ENCODE measurements at places on chromosomes 5 and 9.

- DNase-seq, result no peak
Measured at GRCh38 chr9:84170521-84171141, 169.9 kb downstream of the SLC28A3 start.

DNA sequence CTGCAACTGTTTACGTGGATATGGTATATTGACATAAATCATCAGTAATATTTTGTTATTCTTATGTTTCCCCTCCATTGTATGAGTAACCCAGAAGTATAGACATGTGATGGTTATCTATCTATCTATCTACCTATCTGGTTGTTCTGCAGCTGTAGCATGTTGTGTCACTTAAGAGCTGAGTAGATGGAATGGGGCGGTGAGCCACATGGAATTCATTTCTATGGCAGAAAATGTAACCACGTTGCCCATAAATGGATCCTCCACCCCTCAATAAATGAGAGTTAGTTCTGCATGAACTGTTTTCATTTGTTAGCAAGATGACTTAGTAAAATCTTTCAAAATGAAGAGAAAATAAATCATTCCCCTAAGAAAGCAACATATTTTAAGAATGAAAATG, 553.2 kb downstream of the MAT2B start:
- no peak for DNase-seq

- no peak for DNase-seq
Measured at GRCh38 chr5:10695759-10696543, 65.1 kb downstream of the DAP start.

DNA sequence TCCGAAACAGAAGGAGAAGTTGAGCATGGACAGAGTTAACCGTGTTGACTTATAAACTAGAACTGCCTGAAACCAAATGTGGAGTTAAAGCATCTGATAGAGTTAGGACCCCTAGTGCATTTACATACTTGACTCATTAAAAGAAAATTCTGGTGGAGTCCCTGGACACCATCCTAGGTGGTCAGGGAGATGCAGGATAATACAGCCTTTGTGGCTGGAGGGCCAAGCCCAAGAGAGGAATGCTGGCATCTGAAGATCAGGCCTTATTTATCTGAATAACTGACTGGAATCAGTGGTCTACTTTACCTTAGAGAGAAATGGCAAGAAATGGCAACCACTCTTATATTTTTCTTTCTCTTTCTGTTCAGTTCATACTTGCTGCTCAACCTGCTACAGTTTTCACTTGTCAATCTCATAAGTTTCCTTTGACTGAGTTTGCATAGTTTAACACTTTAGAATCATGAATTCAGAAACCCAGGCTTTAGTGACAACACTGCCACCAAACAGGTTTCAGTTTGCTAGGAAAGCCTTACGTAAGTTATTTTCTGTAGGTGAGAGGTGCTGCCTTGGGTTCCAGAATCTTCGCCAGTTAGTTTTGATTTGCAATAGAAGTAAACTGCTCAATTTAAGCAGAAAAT, 10.2 kb downstream of the CMYA5 start:
- DNase-seq, result no peak

- no peak for DNase-seq
Measured at GRCh38 chr9:121958530-121958929, 134.6 kb downstream of the TTLL11 start.

GRCh38 chr5:1292846-1293415, 1.9 kb downstream of the TERT start:
- no peak for DNase-seq

GRCh38 chr9:10045598-10045997, 567.2 kb downstream of the PTPRD start:
- no peak for DNase-seq

DNA sequence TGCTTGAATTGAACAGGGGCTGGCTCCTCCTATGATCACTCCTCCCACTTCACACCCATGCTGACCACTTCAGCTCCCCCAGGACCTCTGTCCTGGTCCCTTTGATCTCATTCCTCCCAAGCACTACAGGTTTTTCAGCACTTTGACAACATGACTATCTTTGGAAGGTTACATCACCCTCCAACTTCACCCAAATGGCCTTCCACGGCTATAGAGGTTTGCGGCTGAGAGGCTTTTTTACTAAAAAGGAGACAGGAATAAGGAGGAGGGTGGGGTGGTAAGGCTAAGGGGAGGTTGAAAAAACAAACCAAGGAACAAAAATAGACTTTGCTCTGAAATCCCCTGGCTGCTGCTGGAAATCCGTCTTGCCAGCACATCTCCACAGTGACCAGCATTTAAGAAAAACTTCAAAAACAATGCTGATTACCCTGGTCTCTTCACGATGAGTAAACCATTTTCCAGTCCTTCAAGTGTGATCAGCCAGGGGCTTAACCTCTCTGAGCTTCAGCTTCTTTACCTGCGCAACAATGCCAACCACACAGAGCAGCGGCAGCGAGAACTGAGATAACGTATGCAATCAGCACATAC, 102.7 kb downstream of the DPYSL3 start:
- DNase-seq, result no peak

GRCh38 chr5:154002511-154003020, 36.1 kb downstream of the FAM114A2 start:
- DNase-seq, result no peak

- DNase-seq, result no peak
Measured at GRCh38 chr5:98416541-98416940, 356.9 kb upstream of the RGMB start.

GRCh38 chr9:33923998-33924701, 107.2 kb downstream of the UBE2R2 start:
- DNase-seq, result no peak

DNA sequence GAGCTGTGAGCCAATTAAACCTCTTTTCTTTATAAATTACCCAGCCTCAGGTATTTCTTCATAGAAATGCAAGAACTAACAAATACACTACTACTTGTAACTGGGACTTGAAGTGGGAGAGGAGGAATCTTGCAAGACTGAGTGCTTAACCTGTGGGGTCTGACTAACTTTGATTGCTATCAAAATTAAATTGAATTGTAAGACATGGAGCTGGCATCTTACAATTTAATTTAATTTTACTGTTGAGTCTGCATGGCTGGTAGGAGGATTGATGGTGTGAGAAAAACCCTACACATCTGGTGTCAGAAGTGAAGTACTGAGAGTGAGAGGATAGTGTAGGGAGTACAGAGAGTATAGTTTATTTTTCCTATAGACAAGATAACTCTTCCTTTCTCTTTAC, 1259.9 kb downstream of the CDH12 start:
- DNase-seq, result no peak

- DNase-seq, result no peak
Measured at GRCh38 chr9:105438141-105438806, 9.6 kb upstream of the FSD1L start.
